ENCODE measurements at places on chromosomes 13 and 19.

- DNase-seq = peak; percentile 58
Measured at GRCh38 chr19:41570639-41571112, 5.3 kb upstream of the CEACAM21 start.

GRCh38 chr19:44576843-44577565 lies 36.4 kb upstream of the IGSF23 start:
- no peak for DNase-seq

DNA sequence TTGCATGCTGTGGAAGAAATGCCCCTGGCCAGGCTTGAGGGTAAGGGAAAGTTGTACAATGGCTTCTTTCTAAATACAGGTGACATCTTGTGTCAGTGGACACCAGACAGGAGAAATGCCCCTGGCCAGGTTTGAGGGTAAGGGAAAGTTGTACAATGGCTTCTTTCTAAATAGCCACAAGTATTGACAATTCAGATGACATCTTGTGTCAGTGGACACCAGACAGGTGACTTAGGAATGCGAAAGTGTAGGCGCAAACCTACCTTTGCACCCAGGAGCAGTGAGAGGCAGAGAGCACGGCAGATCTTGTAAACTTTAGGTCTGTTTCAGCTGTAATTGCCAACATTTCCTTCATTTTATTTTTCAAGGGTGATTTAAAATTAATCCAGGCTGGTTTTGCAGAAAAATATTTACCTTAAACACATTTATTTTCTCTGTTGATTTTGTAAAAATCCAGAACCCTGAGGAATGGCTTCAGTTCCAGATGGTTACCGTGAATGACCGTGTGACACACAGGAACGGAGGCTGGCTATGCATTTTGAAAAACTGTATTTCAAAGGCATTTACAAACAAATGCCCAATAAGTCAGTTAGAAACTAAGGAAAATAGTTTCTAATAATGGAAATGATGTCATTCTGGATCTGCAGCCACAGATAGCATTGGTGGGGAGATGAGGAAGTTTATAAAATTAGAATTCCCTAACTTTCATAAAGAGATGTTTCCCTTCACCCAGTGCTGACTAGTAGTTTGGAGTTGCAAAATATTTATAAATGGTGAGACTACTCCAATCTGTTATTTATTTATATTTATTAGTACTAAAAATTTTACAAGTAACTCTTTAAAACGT lies 34.9 kb downstream of the TNFSF13B start:
- no peak for DNase-seq

- no peak for DNase-seq
Measured at GRCh38 chr13:46633416-46633815, 80.4 kb downstream of the LRCH1 start.

GRCh38 chr19:6087074-6087571 lies 23.2 kb downstream of the RFX2 start:
- DNase-seq = no peak

DNA sequence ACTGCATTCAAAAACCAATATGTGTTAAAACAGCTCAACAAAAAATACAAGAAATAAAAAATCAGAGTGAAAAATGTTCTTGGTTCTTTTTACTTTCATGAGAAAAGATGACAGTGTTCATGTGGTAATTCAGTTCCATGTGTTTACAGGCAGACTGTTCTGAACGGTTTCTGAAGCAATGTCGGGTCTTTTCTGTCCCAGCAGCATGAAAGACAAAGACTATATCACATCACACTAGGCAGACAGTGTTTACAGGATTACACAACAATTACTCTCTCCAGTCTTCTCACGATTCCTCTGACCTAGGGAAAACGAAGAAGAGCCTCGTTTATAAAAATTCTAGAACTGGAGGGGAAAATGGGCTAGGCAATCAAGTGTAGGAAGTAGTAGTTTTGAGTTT lies 83.4 kb downstream of the UBL3 start:
- no peak for DNase-seq

DNA sequence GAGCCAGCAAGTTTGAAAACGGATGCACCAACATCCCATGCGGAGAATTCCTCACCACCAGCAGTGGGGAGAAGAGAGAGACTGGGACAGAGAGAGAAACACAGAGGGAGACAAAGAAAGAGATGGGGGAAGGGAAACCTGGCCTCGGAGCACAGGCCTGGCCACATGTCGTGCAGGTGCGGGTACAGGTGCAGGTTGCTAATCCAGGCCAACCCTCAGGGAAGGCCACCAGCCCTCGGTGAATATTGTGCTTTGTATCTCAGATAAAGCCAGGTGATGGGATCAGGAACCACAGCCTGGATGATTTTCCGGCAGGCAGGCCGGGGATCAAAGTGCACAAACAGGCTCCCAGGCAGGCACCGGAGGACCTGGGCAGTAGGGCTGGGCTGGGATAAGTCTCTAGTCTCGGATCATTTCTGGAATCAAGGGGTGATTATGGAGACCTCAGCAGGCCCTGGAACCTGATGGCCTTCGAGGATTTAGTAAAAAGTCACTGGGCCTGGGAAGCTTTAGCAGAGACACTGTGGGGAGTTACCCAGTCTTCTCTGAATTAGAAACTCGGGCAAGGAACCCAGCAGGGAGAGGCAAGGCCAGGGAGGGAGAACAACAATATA lies 3.7 kb downstream of the GAS6 start:
- no peak for DNase-seq
